ENCODE measurements at places on chromosomes 4 and X.

DNA sequence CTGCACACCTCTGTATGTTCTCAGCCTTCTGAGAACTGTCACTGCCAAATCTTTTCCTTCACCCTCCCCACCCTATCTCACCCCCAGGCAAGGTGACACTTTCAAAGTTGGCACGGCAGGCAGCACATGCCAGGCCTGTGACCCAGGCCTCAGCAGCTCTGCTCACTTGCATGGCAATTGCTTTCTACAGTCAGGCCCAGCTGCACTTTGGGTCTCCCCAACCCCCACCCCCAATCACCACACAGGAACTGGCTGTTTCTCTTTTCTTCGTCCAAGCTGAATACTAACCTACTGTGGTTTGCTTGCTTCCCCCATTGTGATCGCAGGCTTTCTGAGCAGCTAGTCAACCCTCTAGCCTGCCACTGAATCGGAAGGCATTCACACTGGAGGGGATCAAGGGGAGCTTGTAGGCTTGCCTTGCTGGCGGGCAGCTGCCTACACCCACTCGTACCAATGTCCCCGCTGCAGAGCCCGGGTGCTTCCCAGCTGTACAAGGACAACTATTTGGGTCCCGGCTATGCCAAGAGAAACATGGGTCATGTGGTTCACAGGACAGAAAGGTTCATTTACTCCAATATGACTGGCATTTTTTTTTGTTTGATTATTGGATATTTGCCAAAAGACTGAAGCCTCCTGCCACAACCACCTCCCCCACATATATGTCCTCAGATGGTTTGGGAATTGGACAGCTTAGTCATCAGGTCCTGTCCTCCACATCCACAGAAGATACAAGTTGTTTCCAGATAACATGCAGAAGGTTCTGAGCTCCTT, 28.1 kb downstream of the SLC25A43 start:
- DNase-seq, result no peak

DNA sequence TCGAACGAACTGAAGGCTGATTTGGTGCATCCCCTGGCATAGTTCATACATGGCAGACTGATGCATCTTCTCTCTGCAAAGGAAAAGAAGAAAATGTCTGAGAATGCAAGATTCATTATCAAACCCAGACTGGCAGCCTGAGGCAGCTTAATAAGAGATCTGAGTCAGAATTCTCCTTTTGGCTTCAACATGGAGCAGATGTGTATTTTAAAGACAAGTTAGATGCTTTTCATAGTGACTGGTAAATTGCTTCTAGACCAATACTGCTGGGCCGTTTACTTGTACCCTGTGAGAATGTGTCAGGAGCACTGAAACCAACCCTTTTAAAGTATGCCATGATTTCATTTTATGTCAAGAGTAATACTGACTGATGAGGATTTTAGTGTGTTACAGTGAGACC, 322.0 kb downstream of the NR3C2 start:
- no peak for DNase-seq

DNA sequence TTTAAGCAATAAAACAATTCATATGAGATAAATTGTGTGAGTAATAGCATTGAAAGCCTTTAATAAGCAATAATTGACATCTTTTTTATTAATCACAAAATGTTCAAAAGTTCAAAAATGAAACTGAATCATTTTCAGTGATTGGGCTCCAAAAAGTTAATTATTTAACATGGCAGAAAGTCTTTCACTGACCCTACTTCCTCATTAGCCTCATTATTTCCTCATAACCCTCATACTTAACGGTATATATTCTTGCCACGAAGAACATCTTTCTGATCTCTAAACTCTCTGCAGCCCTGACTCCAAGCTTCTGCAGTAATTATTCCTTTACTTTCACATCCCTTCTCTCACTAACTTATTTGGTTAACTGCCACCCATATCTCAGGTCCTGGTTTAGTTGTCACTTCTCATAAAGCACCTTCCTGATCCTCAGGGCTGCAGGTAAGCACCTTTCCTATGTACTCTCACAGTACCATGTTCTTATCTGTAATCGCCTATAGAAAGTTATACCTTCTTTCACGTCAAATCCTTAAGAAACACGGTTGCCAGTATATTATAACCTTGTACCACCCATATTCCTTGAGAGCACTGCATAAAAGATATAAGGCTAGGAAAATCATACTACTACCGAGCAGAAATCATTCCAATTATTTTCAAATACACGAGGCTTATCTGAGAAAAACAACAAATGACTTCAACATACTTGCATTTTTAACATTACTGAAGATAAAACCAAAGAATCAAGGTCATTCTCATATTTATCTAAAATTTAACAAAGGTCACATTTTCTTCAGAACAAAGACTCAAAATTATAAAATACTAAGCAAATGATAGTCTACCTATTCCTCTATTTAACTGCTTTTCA, 72.2 kb downstream of the PPP3CA start:
- no peak for DNase-seq

GRCh38 chr4:101035487-101035886, 311.8 kb downstream of the PPP3CA start:
- no peak for DNase-seq

DNA sequence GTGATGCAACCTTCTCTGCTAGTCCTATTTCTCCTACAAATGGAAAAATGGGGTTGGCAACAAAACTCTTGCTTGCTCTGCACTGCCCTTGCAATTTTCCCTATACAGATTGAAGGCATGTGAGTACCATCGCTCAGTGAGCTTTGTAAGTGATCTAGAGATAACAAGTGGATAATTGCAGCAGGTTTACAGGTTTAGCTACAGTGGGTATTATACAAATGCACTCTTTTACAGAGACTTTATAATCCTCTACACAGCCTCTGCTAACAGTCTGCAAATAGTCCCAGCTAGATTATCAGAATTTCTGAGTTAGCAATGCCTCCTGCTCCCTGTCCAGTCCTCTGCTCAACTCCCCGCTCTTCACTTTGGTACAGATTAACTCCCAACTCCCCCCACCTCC, 11.1 kb downstream of the LEF1 start:
- DNase-seq, result no peak

DNA sequence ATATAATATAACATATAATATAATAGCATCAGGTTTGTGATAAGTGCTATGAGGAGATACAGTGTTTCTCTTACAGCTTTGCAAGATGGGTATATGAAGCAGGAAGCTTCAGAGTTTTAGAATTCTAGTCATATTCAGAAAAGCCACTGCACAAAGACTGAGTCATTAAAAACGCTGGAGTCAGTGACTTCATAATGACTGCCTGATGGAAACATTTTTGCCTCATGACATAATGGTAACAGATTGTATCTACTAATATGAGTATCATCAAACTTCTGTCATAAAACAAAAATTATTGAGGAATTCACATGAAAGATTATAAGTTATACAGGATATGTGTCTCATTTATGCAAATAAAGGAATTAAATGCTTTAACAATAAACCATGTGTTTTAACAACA, 46.8 kb downstream of the EPHA5 start:
- DNase-seq, result no peak

GRCh38 chr4:15891312-15891711, 47.2 kb downstream of the FGFBP1 start:
- DNase-seq, result no peak

- peak; percentile 13 for DNase-seq
These were observed 772 bp downstream of the CYP4V2 start for GRCh38 chr4:186192066-186192612.

GRCh38 chr4:140755774-140756318, 339 bp downstream of the TBC1D9 start:
- no peak for DNase-seq

DNA sequence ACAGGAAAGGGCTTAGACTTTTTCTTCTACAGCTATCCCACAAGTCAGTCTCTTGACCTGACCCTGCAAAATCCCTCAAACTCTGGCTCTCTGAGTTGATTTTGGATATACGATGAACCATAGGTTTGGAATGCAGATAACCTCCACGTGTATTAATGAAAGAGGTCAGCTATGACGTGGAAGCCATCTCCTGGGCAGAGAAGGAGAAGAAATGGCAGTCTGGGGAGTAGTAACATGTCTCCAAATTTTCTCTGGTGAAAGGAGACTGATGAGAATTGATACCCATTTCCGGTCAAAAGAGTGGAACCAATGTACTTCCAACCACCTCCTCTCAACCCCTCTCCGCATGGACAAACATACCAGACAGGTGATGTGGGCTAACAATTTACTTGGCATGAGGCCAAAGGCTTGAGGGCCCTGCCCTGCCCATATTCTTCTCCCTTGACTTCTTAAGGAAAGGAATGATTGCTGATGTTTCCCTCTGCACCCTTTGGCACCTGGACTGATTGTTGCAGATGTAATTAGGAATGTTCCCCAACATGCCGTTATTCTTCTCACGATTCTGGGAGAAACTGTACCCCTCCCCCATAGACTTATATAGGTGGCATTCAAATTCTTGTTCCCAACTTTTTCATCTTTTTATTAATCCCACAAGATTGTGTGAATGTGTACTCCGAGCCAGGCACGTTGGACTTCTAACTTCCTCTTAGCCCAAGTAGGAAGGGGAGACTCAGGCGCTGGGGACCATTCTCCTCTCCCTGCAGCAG, 580 bp upstream of the PLS3 start:
- no peak for DNase-seq

DNA sequence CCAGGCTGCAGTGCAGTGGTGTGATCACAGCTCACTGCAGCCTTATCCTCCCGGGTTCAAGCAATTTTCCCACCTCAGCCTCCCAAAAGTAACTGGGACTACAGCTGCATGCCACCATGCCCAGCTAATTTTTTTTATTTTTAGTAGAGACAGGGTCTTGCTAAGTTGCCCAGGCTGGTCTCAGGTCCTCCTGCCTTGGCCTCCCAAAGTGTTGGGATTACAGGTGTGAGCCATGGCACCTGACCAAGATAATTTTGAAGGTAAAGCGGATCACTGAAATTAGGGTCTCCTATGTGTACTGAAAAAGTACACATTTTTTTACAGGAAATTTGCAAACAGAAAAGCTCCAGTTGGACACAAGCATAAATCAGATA, 4.8 kb downstream of the SAT1 start:
- no peak for DNase-seq

GRCh38 chrX:38817004-38817703, 15.9 kb downstream of the MID1IP1 start:
- DNase-seq, result no peak

- DNase-seq, result no peak
These were observed 655.3 kb upstream of the FRG1 start for GRCh38 chr4:189285377-189285776.

- no peak for DNase-seq
These were observed 6.7 kb downstream of the SLC7A11 start for GRCh38 chr4:138235419-138235952.

- no peak for DNase-seq
These were observed 53.1 kb downstream of the NDST3 start for GRCh38 chr4:118087366-118087765.

DNA sequence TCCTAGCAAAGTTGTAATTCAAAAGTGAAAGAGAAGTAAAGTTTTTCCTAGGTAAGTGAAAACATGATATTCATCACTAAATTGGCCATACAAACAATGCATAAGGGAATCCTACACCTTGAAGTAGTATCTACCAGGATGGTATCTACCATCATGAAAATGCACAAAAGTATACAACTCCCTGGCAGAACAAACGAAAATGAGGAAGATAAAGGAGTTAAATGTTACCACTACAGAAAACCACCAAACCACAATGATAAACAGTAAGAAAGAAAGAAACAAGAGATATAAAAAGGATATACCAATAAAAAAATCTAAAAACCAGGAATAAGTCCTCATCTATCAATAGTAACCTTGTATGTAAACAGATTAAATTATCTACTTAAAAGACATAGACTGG, 26.9 kb downstream of the GK2 start:
- DNase-seq, result no peak

DNA sequence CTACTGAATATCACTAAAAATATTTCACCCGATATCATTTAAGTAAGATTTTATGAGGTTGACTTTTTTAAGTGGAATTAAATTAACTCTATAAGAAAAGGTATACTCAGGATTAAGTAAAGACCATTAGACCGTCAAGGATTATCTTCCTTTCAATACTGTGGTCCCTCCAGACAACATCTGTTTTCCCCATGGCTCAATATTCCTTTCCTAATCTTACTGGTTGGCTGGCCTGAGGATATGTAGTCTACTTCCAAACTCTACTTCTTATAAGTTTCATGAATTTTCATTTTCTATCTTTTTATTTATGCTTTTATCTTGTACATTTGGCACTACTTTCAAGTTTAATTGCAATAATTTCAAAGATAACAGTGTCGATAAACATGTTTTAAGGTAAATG, 725.4 kb downstream of the PCDH7 start:
- no peak for DNase-seq

- no peak for DNase-seq
These were observed 48.6 kb downstream of the LRP2BP start for GRCh38 chr4:185346975-185347601.

- no peak for DNase-seq
These were observed 34.4 kb downstream of the AGTR2 start for GRCh38 chrX:116204932-116205331.

GRCh38 chrX:34875204-34875603, 67.4 kb upstream of the FAM47B start:
- no peak for DNase-seq

- peak; percentile 23 for DNase-seq
These were observed 152.0 kb upstream of the SLC4A4 start for GRCh38 chr4:71186566-71187403.

GRCh38 chr4:110503270-110504083, 27.5 kb downstream of the ENPEP start:
- no peak for DNase-seq

GRCh38 chr4:42609051-42609450, 47.9 kb downstream of the ATP8A1 start:
- DNase-seq, result no peak

DNA sequence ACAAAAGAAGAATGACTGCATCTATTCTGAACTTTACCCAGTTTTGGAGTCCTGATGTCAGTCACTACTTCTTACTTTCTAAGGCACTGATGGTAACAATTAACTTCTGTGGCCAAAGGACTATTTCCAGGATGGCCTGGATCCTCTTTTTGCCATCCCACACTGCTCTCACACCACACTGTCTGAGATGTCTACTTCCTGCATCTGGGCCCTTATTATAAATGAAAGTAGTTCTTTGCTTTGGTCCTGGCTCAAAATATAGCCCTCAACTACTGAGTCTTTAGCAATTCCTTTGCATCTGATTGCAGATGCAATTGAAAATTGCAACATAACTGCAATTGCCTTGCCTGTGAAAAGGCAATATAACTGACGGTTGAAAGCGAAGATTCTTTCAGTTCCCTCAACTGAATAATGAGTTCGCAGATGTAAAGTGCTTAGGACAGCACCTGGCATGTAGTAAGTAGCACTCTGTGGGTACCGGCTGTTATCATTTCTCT, 44.2 kb downstream of the COQ2 start:
- no peak for DNase-seq

DNA sequence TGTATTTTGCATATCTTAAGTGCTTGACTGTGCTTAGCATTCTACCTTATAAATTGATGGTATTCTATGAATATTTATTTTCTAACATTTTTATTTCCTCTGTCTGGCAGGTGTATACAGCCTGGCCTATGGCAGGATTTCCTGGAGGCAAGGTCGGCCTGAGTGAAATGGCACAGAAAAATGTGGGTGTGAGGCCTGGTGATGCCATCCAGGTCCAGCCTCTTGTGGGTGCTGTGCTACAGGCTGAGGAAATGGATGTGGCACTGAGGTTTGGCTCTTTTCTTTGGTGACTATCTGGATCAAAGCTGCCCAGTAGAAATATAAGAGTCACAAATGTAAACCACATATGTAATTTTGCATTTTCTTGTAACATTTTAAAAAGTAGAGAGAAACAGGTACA, 6.5 kb upstream of the NUDT6 start:
- DNase-seq, result no peak
